Naive thymus-derived CD8-positive, alpha-beta T cell (primary cell): ENCODE measurements at places on chromosomes 4 and X. TPM values are rescaled to one million over a fixed set of nuclear protein-coding genes. Genes with fewer than 3 reads are reported as not detected.

- no peaks in the 10 kb centered on the region for H3K27me3 ChIP-seq
- H3K36me3 ChIP-seq: no peaks in the 10 kb centered on the region
- H3K27ac ChIP-seq: no peak overlapping the region
- H3K4me3 ChIP-seq: no peak overlapping the region
These were observed 10.3 kb downstream of the LAP3 start for GRCh38 chr4:17587094-17587822.

GRCh38 chrX:107440692-107441091 lies 8.8 kb upstream of the FRMPD3 start:
- H3K27me3 ChIP-seq: peaks cover 11% of the 10 kb centered on the region
- H3K4me1 ChIP-seq: no peaks in the 10 kb centered on the region
- no peaks in the 10 kb centered on the region for H3K36me3 ChIP-seq

DNA sequence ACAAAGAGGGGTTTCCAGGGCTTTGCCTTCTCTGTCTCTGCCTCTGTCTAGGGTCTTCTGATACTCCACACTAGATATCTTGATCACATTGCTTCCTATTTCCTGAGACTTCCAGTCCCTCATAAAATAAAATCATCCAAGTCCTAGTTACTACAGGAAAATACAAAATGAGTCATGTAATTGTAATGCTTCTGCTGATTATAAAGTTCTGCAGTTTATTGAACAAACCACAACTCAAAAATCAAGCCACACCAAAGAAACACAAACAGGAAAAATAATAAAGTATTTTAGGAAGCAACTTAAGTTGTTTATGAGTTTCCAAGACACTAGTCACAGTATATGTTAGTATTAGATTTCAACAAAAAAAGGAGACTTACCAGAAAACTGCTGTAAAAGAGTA lies 695.1 kb upstream of the GALNTL6 start:
- no peak overlapping the region for H3K4me3 ChIP-seq
- H3K27me3 ChIP-seq: no peaks in the 10 kb centered on the region
- H3K27ac ChIP-seq: no peak overlapping the region
- no peaks in the 10 kb centered on the region for H3K4me1 ChIP-seq
- no peak for DNase-seq
- no peaks in the 10 kb centered on the region for H3K36me3 ChIP-seq

DNA sequence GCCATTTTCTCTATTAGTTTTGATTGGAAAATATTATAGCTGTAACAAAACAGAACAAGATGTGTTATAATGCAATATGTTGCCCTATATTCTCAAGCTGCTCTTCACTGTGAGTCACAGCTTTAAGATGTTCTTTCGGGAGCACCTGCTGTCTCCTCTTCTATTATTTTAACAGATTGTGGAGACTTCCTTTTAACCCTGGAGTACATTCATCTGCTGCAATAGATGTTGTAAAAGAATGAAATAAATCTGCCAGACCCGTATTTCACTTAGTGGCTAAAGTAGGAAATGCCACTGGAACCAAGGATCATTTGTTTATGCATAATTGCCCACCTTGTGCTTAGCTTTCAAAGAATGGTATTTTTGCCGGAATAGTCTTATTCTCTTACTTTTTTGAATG lies 11.1 kb downstream of the LSM6 start:
- H3K27me3 ChIP-seq: no peaks in the 10 kb centered on the region
- H3K4me1 ChIP-seq: peaks cover 16% of the 10 kb centered on the region
- H3K4me3 ChIP-seq: no peak overlapping the region
- no peak overlapping the region for H3K27ac ChIP-seq
- H3K36me3 ChIP-seq: peaks cover 91% of the 10 kb centered on the region

Gene APOOL
- 12.0 TPM for total RNA-seq

GRCh38 chrX:153499341-153499740 lies 4.6 kb downstream of the BGN start:
- H3K36me3 ChIP-seq: no peaks in the 10 kb centered on the region
- no peak overlapping the region for H3K4me3 ChIP-seq
- H3K27ac ChIP-seq: no peak overlapping the region
- no peaks in the 10 kb centered on the region for H3K27me3 ChIP-seq
- no peak for DNase-seq

GRCh38 chrX:55713631-55714030 lies 3.9 kb upstream of the RRAGB start:
- H3K27me3 ChIP-seq: no peaks in the 10 kb centered on the region
- H3K4me1 ChIP-seq: peaks cover 17% of the 10 kb centered on the region
- H3K4me3 ChIP-seq: no peak overlapping the region

DNA sequence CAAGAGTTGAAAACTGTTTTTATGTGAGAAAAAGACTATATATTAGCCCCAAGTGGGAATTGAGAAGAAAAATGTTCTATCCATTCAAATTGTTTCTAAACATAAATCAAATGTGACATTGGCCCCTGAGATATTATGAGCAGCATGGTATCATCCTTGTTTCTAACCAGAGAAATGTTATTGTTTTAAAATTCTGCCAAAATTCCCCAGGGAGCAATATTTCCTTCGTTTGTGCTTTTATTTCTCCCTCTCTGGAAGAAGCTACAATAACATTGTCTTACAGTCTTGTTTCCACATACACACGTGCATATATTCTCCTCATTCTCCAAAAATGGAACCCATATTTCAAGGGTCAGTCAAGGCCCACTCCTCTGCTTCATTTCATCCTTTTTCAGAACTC lies 46.7 kb downstream of the MAGEB17 start:
- H3K27me3 ChIP-seq: no peaks in the 10 kb centered on the region
- H3K4me3 ChIP-seq: no peak overlapping the region
- DNase-seq: no peak
- no peak overlapping the region for H3K27ac ChIP-seq
- H3K4me1 ChIP-seq: no peaks in the 10 kb centered on the region

DNA sequence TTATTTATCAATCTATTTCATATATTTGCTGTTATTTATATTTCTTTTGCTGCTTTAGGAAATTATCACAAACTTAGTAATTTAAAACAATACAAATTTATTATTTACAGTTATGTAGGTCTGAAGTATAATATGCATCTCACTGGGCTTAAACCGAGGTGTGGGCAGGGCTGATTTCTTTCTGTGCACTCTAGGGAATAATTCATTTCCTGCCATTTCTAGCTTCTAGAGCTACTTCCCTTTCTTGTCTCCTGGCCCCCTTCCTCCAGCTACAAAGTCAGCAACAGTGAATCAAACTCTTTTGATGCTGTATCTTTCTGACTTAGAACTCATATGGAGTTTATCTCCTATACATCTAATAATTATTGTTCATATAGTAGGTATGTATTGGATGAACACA lies 303.5 kb upstream of the ARSJ start:
- H3K4me3 ChIP-seq: no peak overlapping the region
- H3K4me1 ChIP-seq: no peaks in the 10 kb centered on the region
- peaks cover 18% of the 10 kb centered on the region for H3K27me3 ChIP-seq
- H3K36me3 ChIP-seq: no peaks in the 10 kb centered on the region
